ENCODE measurements at places on chromosomes 7 and 10.

DNA sequence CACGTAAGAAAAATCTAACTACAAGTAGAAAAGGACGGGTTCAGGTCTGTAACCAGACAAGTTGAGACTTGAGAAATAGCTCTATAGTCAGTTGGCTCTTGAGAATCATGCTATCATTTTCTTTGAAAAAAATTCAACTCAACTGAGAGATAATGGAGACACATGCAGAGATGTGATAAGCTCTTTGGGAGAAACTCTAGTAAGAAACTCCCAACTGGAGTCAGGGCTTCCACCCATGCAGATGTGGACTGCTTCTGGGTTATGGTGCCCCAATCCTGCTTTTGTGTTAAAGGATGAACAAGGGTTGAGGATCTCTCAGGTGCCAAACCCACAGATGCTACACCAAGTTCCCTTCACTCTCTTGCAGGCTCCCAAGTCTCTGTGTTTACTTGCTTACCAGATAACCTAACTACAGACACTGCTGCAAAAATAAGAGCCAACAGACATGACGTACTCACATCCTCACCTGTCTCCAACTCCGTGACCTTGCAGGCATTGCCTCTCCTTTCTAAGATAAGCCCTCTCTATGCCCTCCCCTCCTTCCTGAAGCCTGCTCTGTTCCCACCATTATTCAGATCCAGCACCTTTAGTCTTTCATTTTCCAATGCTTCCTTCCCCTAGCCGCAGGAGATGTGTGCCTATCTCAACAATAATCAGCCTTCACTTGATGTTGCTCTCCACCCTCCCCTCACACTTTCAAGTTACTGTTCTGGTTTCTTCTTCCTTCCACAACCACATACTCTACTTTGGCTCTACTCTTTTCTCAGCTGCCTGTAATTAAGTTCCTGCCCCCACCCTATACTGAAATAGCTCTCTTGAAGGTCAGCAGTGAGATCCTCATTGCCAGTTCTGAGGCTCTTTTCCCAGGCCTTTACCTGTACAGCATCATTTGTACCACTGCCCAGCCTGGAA is 130.0 kb downstream of the ICA1 start:
- DNase-seq = no peak

DNA sequence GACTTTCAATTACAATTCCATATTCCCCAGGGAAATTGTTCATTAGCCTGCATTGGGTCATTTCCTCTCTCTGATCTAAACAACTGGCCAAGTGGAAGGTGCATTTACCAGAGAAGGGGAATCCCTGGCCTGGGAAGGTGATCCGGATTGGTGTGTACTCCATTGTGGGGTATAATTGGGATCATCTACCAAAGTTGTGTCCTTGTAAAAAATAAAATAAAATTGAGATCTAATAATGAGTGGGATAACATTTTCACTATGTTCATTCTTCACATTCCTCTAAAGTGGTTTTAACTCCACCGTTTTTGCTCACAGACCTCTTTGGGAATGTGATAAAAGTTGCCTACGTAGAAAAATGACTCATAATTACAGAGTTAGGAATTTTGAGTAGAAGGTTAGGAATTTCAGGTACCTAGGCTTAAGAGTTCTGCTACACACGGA is 22.8 kb downstream of the ARL5B start:
- no peak for DNase-seq

- no peak for DNase-seq
These were observed 124.6 kb upstream of the MBL2 start for GRCh38 chr10:52897162-52897561.

DNA sequence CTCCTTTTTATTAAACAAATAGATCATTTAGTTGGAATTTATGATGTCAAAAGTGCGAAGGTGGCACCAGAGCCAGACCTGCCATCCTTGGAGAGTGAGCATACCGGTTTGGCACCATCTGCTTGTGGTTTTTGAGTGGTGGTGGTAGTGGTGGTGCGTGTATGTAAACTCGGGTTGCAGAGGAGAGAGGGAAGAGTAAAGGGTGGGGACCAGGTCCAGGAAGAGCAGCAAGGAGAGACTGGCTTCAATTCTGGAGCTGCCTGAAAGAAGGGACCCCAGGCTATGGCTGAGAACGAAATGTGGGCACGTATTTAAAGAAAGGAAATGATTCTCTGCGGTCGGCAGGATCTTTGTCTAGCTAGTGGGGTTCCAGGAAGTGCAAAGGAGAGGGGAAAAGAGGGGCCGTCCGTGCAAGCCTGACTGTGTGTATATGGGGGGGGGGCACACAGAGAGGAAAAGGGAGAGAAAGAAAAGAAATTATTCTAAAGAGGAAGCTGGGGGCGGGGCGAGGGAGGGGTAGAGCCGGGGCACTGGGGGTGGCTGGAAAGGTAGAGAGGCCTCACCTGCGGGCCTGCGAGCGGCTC is 448 bp upstream of the GOLGA7B start:
- DNase-seq = no peak

- no peak for DNase-seq
These were observed 3.9 kb upstream of the MYL7 start for GRCh38 chr7:44144968-44145478.

DNA sequence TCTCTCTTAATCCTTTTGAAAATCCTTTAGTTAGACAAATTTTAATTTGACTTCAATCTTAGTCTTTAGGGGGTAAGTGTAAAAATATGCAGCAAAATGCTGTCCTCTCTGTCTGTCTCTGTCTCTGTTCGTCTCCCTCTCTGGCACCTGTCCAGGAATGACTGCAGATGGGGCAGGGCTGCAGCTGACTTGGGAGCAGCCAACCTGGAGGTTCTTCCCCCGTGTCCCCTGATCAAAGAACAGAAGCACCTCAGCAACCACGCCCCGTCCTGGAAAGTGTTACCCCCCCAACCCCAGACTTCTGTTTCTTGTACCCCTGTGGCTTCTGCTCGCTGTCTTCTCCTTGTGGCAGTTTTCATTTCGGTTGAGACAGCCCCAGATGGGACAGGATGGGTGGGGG is 141.6 kb upstream of the NPS start:
- DNase-seq = no peak

DNA sequence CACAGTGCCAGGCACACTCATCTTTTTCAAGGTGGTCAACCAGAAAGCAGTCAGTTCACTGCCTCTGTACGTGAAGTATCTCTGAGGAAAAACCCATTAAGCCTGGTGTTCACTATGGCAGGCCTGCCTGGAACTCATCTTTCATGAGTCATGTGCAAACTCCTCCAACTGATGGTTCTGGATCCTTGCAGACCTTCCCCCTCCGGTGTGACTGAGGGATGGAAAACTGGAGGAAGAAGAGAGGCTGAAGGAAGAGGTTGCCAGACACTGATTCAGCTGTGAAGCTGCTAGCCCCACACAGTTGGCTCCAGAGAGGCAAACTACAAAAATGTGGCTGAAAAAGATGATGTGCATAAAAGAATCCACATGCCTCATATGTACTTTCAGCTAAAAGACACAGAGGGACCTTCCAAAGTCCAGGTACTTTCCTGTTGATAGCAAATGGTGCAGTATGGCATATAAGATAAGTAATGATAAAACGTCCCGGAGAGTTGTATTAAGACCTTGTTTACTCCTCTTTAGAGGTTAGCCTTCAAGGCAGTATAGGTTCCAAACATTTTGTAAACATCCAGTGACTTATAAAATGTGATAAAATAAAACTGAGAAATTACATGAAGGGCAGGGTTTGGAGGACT is 2.7 kb downstream of the CYP3A5 start:
- DNase-seq = no peak

DNA sequence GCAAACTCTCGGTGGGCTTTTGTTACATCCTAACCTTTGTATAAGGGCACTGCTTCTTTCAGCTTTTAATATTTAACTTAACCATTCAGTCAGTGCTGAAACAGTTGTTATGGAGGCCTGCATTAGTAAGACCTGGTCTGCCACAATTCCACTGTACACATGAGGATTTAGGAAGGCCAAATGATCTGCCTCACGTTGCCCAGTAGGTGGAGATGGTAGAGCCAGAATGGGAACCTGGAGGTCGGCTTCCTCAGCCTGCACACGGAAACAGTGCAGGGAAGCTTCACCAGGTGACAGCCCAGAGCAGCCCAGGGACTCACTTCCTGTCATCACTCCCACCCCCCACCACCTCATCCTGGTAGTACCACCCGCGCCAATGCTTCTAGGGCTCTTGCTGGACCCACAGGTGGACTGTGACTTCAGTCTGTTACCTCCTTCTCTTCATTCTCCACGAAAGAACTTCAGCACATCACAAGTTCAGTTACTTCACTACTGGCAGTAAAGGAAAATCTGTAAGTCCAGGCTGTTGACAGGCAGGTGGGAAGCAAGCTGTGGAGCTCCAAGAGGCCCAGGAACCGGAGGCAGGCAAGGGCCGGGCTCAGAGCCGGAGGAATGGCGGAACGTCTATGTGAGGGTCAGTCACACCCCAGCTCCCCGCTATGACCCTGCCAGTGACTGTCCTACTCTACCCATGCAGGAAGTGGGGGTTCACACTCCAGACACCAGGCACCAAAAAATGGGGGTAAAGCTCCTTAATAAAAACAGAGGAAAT is 480.3 kb upstream of the C7orf33 start:
- DNase-seq = no peak

GRCh38 chr7:8261711-8262695 is at the start of gene ICA1:
TSS of gene ICA1 (minus strand) at chr7:8262167. CDS start at chr7:8235926, 26,241 bp downstream.
- DNase-seq = peak; percentile 82

DNA sequence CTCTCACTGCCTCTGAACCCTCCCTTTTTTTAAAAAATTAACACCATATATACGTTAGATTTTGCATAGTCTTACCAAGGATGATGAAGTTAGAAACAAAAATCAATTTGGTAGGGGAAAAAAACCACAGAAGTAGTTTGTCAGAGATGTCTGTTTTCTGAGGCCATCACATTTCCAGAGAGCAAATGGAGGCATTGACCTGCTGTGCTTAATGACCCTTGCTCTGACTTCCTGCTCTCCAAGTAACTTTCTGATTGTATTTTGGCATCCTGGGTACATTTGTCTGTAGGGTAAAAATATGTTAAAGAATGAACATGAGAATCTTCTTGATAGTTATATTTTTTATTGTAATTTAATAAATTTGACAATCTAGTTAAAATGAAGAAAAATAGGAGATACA is 140.2 kb downstream of the LCOR start:
- DNase-seq = no peak

DNA sequence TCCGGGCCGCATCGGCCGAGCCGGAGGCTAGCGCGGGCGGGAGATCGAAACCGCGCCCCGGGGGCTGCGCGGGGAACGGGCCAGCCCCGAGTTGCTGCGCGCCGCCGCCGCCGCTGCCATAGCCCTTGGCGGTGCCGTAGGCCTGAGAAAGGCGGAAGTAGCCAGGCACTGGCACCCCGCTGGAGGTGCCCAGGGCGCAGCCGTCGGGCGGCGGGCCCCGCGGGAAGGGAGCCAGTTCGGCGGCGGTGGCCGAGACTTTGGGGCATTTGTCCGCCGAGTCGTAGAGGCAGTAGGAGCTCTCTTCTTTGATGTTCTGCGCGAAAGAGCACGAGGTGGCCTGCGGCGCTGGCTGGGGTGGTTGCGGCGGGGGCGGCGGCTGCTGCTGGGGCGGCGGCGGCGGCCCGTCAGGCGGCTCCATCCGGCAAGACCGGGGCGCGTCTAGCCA is 587 bp downstream of the HOXA10 start:
- no peak for DNase-seq

GRCh38 chr7:40072268-40072667 is 62.2 kb downstream of the MPLKIP start:
- no peak for DNase-seq

- no peak for DNase-seq
These were observed 7.0 kb downstream of the ATP6V0E2 start for GRCh38 chr7:149880638-149881311.

GRCh38 chr10:5835446-5836095 is 22.3 kb upstream of the GDI2 start:
- no peak for DNase-seq

Measured in NCI-H2081 treated with DMSO at 0.1 percent for 48 hours (cell line).